ENCODE measurements at places on chromosomes 7 and 10. TPM values are rescaled to one million over a fixed set of nuclear protein-coding genes. Genes with fewer than 3 reads are reported as not detected.

DNA sequence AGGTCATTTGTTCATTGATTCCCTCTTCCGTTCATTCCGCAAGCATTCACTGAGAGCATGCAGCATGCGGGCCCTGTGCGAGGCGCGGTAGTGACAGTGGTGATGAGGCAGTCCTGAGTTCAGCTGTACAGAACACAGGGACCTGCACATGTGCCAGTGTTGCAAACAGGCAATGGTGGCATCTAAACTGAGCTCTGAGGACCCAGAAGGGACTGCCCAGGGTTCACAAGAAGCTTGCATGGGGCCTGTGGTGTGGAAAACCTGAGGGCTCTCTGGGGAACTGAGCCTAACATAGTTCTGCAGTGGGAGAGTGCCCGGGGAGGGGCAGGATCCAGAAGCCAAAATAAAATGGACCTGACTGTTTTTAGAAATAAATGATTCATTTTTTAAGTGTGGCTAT, 13.2 kb downstream of the ZNF488 start:
- no peak for DNase-seq
- no peak overlapping the region for H3K27ac ChIP-seq
- H3K36me3 ChIP-seq, result no peaks in the 10 kb centered on the region
- H3K4me1 ChIP-seq, result peaks cover 6% of the 10 kb centered on the region
- H3K4me3 ChIP-seq, result no peak overlapping the region

DNA sequence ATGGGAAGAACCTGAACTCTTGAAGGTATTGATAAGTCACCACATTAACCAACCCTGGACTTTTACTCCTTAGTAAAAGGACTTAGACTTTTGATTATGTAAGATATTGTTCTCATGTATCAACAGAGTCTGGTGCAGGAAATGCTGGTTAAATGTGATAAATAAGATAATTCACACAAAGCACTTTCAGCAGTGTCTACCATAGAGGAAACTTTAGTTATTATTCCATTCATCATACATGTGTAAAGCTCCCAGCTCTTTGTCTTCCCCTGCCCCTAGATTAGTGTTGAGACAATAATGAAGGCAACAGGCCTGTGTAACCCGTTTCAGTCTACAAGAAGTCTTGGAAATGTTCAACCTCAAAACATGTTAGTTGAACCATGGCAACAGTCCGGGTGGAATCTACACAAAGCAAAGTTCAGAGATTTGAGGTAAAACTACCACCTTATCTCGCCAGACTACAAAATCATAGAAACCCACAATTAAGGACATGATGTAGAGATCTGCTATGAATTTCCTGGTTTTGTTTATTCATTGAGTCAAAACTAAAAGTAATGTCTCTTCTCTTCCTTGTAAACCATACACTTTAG, 109.9 kb upstream of the ADO start:
- H3K4me1 ChIP-seq, result peaks cover 25% of the 10 kb centered on the region
- no peak for DNase-seq
- H3K27ac ChIP-seq, result no peak overlapping the region
- peaks cover 6% of the 10 kb centered on the region for H3K36me3 ChIP-seq
- peaks cover 3% of the 10 kb centered on the region for H3K27me3 ChIP-seq

IL6 gene
- total RNA-seq, result 0.92 TPM

TMUB1 gene
- 73.7 TPM for total RNA-seq

UROS gene
- 43.3 TPM for total RNA-seq

AGR2 gene
- not detected for total RNA-seq

Measured in activated CD4-positive, alpha-beta T cell treated with anti-CD3 and anti-CD28 coated beads, Interleukin-2, amount 10 ng/mL, durations not matched to agents 7 days and 5 days (primary cell).